ENCODE measurements at places on chromosomes 7 and 10.
A peak's percentile ranks its signal among the peaks of the same experiment; 100 is the strongest.

GRCh38 chr10:126235091-126235978, 152.9 kb downstream of the ADAM12 start:
- H3K4me1 ChIP-seq: no peaks in the 10 kb centered on the region
- no peaks in the 10 kb centered on the region for H3K27me3 ChIP-seq
- H3K27ac ChIP-seq: no peak overlapping the region
- no peak overlapping the region for H3K4me3 ChIP-seq
- H3K36me3 ChIP-seq: no peaks in the 10 kb centered on the region

DNA sequence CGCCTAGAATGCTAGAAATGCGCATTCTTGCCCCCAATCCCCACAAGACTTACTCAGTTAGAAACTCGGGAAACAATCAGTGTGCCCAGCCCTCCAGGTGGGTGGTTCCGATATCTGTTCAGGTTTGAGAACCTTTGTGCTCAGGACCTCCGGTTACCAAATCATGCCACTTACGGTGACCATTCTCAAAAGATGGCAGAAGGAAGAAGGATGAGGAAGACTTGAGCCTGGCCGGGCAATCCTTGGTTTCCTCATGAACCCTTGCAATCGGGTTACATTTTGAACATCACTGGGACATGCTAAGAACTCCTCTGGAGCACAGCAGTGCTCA, 52.1 kb downstream of the RBM17 start:
- H3K27ac ChIP-seq: peak overlapping the region; percentile 84
- peaks cover 66% of the 10 kb centered on the region for H3K4me1 ChIP-seq
- peaks cover 30% of the 10 kb centered on the region for H3K27me3 ChIP-seq
- peaks cover 2% of the 10 kb centered on the region for H3K36me3 ChIP-seq
- no peak for DNase-seq

DNA sequence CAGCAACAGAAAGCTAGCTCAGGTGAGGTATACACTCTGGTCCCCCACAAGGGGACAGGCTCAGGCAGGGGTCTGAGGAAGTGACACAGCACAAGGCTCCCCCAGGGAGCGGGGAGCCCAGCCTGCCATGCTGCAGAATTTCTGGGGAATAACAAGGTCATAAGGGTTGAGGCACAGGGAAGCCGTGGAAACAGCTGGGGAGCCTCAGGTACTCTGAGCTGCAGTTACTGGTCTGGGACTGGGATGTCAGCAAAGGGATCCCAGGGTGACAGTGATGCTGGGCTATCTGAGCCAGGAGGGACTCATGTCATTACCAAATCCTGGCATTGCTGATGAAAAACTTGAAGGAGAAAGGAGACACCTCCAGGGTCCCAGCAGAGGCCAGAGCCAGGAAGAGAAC, 64.4 kb upstream of the NANOS1 start:
- no peak overlapping the region for H3K27ac ChIP-seq
- no peak for DNase-seq
- H3K27me3 ChIP-seq: peaks cover 28% of the 10 kb centered on the region
- no peak overlapping the region for H3K4me3 ChIP-seq

DNA sequence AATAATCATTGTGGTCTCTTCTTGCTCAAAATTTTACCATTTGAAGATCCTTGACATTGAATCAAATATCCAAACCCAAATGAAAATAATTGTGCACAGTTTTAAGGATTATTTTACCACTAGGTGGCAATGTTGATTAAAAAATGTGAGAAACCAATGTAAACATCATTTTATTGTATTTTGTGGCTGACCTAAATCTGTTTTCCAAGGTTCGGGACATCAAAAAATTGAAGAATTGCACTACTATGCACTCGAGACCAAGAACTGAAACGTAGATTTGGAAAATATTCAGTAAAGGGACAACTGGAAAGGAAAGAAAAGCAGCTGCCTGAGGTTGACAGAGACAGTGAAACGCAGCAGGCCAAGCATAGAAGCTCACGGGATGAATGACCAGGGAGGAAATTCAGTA, 259.3 kb downstream of the SNX13 start:
- no peaks in the 10 kb centered on the region for H3K36me3 ChIP-seq
- H3K4me3 ChIP-seq: no peak overlapping the region
- DNase-seq: no peak
- H3K27ac ChIP-seq: no peak overlapping the region
- H3K27me3 ChIP-seq: peaks cover 4% of the 10 kb centered on the region

DNA sequence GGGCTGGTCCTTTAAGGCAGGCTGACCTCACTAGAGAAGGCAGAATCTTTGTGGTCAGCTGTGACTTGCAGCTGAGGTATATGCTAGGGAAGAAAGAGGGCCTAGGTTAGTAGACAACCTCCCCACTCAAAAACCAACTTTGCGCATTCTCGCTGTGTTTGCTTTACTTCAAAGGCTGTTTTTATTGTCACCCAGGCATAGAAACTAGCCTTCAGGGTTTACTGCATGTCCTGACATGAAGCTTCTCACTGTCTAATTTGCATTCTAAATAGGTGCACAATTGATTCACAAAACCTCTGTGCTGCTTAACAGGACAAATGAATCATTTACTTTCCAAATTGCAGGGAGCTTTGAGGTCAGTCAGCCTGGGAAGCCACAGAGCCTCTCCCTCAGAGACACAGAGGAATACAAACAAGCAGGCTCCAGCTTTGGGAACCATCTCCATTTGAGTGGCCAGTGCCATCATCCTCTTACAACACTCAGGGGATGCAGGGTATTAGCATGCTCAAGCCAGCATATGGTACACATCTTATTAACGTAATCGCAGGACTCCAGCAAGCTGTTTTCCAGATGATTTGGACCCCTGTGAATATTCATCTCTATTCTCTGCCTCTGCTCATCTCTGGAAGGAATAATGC, 596.4 kb upstream of the GHITM start:
- H3K27ac ChIP-seq: no peak overlapping the region
- no peaks in the 10 kb centered on the region for H3K4me1 ChIP-seq
- no peaks in the 10 kb centered on the region for H3K36me3 ChIP-seq
- no peaks in the 10 kb centered on the region for H3K27me3 ChIP-seq
- DNase-seq: no peak

GRCh38 chr7:35533902-35534301, 161.0 kb downstream of the HERPUD2 start:
- peaks cover 5% of the 10 kb centered on the region for H3K4me1 ChIP-seq
- no peak overlapping the region for H3K27ac ChIP-seq
- no peak overlapping the region for H3K4me3 ChIP-seq
- no peaks in the 10 kb centered on the region for H3K36me3 ChIP-seq
- peaks cover 38% of the 10 kb centered on the region for H3K27me3 ChIP-seq
- no peak for DNase-seq

DNA sequence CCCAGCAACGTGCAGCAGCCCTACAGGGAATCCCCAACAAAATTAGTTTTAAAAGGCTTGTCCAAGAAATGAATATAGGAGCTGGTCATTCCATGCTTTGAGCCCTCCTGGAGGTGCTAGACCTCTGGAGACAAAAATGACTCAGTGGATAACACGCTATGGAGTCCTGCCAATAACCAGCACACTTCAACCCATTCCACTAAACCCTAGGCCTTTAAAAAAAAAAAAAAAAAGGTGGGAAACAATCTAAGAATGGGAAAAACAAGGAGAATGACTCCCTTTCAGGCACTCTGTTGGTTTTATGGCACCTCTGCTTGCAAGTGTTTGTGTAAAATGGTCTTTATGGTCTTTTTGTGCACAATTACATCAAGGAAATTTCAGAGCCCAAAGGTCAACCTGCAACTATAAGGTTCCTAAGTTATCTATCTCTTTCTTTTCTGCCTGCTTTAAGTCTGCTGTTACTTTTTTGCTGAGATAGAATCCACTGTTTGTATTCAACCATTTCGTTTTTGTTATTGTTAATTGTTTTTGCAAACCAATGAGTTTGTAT, 21.3 kb downstream of the AVL9 start:
- H3K4me1 ChIP-seq: peaks cover 27% of the 10 kb centered on the region
- no peak overlapping the region for H3K27ac ChIP-seq
- peaks cover 65% of the 10 kb centered on the region for H3K36me3 ChIP-seq
- no peaks in the 10 kb centered on the region for H3K27me3 ChIP-seq

GRCh38 chr10:28975891-28976531, 298.7 kb downstream of the BAMBI start:
- H3K36me3 ChIP-seq: no peaks in the 10 kb centered on the region
- H3K4me1 ChIP-seq: no peaks in the 10 kb centered on the region
- no peak overlapping the region for H3K27ac ChIP-seq

DNA sequence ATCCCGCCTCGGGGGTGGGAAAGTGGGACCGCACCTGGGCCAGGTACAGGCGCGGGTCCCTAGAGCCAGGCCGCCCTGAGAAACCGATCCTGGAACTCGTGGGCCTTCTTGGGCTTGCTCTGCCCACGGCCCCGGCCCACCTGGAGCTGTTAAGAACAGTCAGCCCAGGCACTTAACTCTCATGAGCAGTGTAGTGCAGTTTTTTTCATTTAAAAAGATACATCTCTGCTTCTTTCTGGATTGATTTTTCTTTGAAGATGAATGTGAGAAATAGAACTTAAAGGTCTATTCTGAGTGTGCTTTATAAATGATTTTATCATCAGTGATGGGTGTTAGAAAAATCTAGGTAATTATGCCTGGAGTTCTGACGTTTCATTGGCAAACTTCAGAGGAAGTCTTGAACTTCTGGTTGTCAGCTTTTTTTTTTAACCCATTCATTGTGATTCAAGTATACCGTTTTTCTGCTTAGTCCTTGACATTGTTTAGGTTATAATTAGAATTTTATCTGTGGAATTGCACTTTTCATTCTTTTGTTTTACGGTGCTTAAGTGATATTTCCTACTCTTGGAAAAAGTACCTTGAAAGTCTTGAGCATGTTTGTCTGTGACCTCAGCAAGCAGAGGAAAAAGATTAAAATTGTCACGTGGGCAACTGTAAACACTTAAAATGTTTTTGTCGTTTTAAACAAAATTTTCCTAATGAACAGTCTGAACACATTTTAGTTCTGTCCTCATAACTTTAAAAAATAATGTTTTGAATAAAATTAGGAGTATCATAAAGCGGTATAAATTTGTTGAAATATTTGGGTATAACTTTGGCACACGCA, 906 bp downstream of the CDK1 start:
- DNase-seq: no peak
- peaks cover 32% of the 10 kb centered on the region for H3K36me3 ChIP-seq
- peaks cover 56% of the 10 kb centered on the region for H3K4me1 ChIP-seq
- H3K27ac ChIP-seq: peak overlapping the region; percentile 99

DNA sequence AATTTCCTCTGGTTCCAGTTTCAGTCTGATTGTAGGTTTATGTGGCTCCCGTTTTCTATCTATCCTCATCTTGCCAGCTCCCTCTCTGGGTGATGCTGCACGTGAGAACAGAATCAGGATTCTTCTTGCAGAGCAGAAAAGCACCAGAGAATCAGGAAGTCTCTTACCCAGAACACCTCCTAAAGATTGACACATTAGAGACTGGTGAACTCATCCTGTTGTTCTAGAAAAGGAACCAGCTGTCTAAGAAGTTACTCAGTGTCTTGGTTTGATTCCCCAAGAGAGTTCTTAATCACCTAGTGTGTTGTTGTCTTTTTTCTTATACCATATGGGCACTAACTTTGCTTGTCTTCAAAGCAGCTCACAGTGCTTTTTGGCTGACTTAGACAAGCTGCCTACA, 152.4 kb downstream of the DGKI start:
- H3K36me3 ChIP-seq: no peaks in the 10 kb centered on the region
- no peak for DNase-seq
- H3K27me3 ChIP-seq: no peaks in the 10 kb centered on the region
- H3K27ac ChIP-seq: no peak overlapping the region

DNA sequence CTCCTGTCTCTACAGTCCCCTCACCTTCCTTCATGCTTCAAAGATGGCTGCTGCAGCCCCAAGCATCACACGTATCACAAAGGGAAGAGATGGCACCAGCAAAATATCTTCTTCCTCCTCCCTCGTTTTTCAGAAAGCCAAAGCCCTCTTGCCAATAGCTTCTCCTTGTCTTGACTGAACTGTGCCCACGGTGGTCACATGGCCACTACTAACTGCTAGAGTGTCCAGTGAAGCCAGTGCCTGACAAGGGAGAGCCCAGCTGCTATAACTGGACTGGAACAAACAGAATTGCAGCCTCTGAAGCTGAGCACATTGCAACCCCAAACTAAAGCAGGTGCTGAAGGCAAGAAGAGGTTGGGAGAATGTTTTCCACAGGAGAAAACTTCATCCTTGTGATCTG, 120.8 kb upstream of the RET start:
- no peak for DNase-seq
- no peaks in the 10 kb centered on the region for H3K36me3 ChIP-seq
- no peaks in the 10 kb centered on the region for H3K4me1 ChIP-seq
- no peak overlapping the region for H3K27ac ChIP-seq
- H3K27me3 ChIP-seq: peaks cover 23% of the 10 kb centered on the region

- no peak overlapping the region for H3K4me3 ChIP-seq
- H3K27me3 ChIP-seq: no peaks in the 10 kb centered on the region
- H3K36me3 ChIP-seq: no peaks in the 10 kb centered on the region
- DNase-seq: no peak
Measured at GRCh38 chr7:10657837-10658236, 315.8 kb upstream of the PHF14 start.

- no peaks in the 10 kb centered on the region for H3K4me1 ChIP-seq
- H3K36me3 ChIP-seq: no peaks in the 10 kb centered on the region
- no peak for DNase-seq
- H3K27me3 ChIP-seq: no peaks in the 10 kb centered on the region
Measured at GRCh38 chr7:136049117-136049516, 72.0 kb upstream of the MTPN start.

DNA sequence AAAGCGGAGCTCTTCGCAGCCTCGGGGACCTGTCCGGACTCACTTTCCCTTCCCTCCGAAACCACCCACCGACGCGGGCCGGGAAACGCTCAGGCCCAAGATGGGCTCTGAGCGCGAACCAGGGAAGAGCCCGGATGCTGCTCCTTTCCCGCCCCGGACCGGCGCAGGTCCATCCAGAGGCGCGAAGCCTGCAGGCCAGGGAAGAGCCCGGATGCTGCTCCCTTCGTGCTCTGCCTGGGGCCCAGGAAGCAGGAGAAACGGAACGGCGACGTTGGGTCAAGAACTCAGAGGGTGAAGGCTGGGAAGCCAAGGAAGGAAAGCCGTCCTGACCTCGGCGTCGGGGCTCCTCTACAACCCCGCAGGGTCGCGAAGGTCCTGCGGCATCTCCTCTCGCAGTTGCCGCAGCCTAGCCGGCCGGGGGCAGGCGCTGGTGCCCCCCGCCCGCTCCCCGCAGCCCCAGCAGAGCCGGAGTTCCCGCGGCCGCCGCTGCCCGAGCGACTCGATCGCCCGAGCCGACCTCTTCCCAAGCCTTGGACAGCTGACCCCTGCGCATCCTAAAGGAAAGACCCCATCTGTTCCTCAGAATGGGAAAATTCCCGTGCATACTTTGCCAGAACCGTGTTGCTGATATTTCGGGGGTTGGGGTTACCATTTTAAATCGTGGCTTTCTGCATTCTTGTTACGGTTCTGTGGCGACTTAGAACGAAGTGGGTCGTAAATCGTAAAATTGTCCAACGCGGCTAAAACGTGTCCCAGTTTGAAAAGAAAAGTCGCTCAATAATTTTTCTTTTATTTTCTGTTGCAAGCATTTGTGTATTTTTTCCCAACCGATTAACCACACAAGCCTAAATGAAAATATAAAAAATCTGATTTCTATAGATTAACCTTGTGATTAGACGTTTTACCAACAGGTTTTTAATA, 7.5 kb downstream of the HOXA1 start:
- no peak overlapping the region for H3K27ac ChIP-seq
- no peak overlapping the region for H3K4me3 ChIP-seq
- DNase-seq: no peak
- no peaks in the 10 kb centered on the region for H3K36me3 ChIP-seq

GRCh38 chr7:140016540-140016939, 46.2 kb downstream of the PARP12 start:
- peaks cover 11% of the 10 kb centered on the region for H3K27me3 ChIP-seq
- no peak overlapping the region for H3K4me3 ChIP-seq
- DNase-seq: no peak
- no peaks in the 10 kb centered on the region for H3K36me3 ChIP-seq

GRCh38 chr10:15419279-15419874, 48.3 kb upstream of the FAM171A1 start:
- H3K4me1 ChIP-seq: no peaks in the 10 kb centered on the region
- H3K27ac ChIP-seq: no peak overlapping the region

All from activated naive CD4-positive, alpha-beta T cell treated with anti-CD3 and anti-CD28 coated beads, Interleukin-2, amount 10 ng/mL, durations not matched to agents 7 days and 5 days (primary cell).